ENCODE measurements at places on chromosomes 5 and 9. TPM values are rescaled to one million over a fixed set of nuclear protein-coding genes. Genes with fewer than 3 reads are reported as not detected.

Gene ADAMTS12
- 0.09 TPM for total RNA-seq

Gene SEMA4D
- 52.7 TPM for total RNA-seq

Gene NR5A1
- not detected for total RNA-seq

Gene HRCT1
- total RNA-seq: 1.5 TPM

Gene C9orf50
- total RNA-seq: not detected

Gene C8G
- not detected for total RNA-seq

Gene DELE1
- total RNA-seq: 98.1 TPM

Gene NCS1
- total RNA-seq: 19.1 TPM

Gene TSLP
- total RNA-seq: 1.0 TPM

Gene NTRK2
- 2.3 TPM for total RNA-seq

Gene IL31RA
- 2.1 TPM for total RNA-seq

Gene PPP2R2B
- total RNA-seq: 2.6 TPM

Gene ENTPD2
- 9.8 TPM for total RNA-seq

Gene ANKRD18A
- 33.7 TPM for total RNA-seq

Gene JAKMIP2
- total RNA-seq: 1.2 TPM

Gene FAXDC2
- 81.7 TPM for total RNA-seq

Gene CCL19
- total RNA-seq: 1.8 TPM

Gene ANKRD20A1
- 2.2 TPM for total RNA-seq

Gene PRRX2
- 4.3 TPM for total RNA-seq

Gene ANKRD33B
- 4.1 TPM for total RNA-seq

Gene HTR4
- total RNA-seq: not detected

Gene TNC
- 35.4 TPM for total RNA-seq

Gene GCNT1
- 3.1 TPM for total RNA-seq

Gene PDE8B
- total RNA-seq: 25.6 TPM

Gene PPP6C
- 34.1 TPM for total RNA-seq

Gene DRD1
- 0.77 TPM for total RNA-seq

Gene IL4
- not detected for total RNA-seq

Gene PCDHGB6
- 5.2 TPM for total RNA-seq

Gene EPB41L4A
- 37.5 TPM for total RNA-seq

Gene C9
- not detected for total RNA-seq

Gene MEF2C
- 44.0 TPM for total RNA-seq

Gene SGCD
- 3.6 TPM for total RNA-seq

Gene VAV2
- 13.5 TPM for total RNA-seq

Gene CFAP77
- total RNA-seq: 2.4 TPM

Gene SV2C
- total RNA-seq: 0.96 TPM

Gene JMY
- total RNA-seq: 25.7 TPM

Gene ROPN1L
- not detected for total RNA-seq

Data from prostate gland (tissue), 2 donors.